Neural crest cell (in vitro differentiated cells): ENCODE measurements at places on chromosomes 3 and 15. TPM values are rescaled to one million over a fixed set of nuclear protein-coding genes. Genes with fewer than 3 reads are reported as not detected.

- no peak for DNase-seq
These were observed 81.8 kb downstream of the NLGN1 start for GRCh38 chr3:173479301-173479700.

DNA sequence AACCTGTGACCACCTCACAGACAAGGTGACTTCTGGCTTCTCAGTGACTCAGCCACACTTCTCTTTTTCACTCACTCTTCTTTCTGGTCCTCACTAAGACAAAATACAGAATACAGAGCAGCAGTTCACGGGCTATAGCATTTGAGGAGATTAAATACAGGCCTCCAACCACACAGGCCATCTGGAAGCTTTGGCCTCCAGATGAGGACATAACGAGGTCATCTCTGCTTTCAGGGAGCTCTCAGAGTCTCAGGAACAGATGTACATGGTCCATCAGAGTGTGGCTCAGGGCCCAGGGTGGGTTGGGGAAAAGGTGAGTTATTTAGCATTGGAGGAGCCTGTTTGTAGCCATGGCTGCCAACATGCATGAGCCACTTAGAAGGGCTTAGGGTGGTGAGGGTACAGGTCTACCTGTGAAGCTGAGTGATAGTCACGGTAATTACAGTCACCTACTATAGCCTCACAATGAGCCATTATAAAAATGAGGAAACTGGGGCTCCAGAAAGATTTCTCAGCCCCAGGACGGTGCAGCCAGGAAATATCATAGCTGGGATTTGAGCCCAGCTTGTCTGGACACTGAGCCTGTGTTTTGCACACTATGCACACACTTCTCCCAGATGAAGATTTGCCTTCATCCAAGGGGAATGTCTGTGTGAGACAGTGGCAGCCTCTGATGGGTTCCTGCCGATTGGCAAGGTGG, 159.8 kb upstream of the CTDSPL start:
- DNase-seq, result no peak

GRCh38 chr15:76533060-76533820, 196.7 kb downstream of the ISL2 start:
- no peak for DNase-seq

CCR2 gene
- total RNA-seq, result not detected in 2 replicates

TEX55 gene
- total RNA-seq, result not detected in 2 replicates

HDGFL3 gene
- total RNA-seq, result 127 and 130 TPM in 2 replicates

NOX5 gene
- not detected in 2 replicates for total RNA-seq

CX3CR1 gene
- total RNA-seq, result 0.26 TPM in 1 of 2 replicates, not detected in the other
